ENCODE measurements at places on chromosomes 6 and 20. TPM values are rescaled to one million over a fixed set of nuclear protein-coding genes. Genes with fewer than 3 reads are reported as not detected.
A peak's percentile ranks its signal among the peaks of the same experiment; 100 is the strongest.

DNA sequence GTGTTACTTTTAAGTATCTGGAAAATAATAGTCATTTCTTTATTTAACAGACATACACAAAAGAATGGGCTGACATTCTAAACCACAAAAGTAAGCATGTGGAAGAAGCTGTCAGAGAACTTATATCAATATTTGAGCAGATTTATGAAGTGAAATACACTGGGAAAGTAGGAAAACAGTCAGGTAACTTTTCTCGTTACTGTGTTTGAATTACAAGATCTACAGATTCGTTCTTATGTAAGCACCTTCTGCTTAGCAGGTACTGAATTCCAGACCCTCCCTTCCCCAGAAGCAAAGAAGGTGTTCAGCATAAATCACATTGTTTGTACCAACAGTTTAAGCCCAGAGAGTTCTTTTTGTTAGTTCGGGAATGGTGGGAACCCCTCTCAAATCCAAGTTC is 88.0 kb downstream of the DNAH8 start:
- DNase-seq: no peak

DNA sequence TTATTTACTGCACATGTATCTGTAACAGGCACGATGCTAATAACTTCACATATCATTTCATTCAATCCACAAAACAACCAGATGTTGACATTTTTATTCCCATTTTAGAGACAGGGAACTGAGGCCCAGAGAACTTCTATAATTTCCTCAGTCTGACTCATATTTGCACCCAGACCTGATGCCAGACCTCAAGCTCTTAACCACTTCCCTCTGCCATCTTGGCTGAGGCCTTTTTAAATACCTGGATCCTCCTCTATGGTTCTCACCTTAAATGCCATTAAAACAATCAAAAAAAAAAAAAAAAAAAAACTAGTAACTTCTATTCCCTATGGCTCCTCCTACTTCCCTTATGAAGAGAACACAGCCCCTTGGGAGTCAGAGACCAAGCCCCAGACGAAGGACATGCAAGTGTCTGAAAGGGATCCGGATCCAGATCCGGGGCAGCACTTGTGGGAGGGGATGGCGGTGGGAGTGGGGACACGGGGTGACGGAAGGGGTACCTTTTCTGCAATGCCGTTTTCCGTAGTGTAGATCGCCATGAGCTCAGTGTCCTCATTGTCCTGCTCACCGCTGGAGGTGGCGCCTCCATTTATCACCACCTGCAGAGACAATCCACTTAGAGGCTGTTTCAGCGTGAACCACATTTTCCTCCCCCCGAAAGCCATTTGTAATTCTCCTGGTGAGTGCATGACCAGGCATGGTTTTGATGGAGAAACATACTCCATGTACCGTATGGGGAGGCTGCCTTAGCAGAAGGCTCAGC is 88.7 kb downstream of the SLC23A2 start:
- DNase-seq: no peak

DNA sequence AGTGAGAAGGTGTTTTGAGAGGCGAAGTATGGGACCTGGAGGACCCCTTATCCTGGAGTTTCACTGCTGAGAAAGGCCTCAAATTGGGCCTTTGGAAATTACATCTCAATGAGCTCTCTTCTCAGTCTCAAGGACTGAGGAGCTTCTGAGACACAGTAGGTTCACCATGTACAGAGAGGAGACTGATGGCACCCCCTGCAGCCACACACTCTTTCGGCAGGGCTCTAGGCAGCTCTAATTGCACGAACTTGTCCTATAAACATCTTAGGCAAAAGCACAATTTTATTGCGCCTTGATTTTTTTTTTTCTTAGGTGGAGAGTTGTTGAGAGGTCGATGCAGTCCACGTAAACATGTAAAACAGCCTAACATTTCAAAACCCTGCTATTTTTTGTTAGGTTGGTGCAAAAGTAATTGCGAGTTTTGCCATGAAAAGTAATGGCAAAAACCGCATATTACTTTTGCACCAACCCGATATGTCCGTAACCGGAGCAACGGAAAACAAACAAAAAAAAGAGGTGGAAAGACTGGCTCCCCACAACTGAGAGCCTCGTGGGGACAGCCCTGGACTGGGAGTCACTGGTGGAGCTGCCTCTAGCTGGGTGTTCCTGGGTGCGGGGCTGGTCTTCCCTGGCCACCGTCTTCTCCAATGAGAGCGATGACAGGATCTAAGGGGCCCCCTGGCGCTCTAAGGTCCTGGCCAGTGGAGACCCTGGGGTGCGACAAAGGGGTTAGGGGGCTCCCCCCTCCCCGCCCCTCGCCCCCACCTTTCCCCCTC is 84.0 kb upstream of the EYA2 start:
- DNase-seq: no peak

DNA sequence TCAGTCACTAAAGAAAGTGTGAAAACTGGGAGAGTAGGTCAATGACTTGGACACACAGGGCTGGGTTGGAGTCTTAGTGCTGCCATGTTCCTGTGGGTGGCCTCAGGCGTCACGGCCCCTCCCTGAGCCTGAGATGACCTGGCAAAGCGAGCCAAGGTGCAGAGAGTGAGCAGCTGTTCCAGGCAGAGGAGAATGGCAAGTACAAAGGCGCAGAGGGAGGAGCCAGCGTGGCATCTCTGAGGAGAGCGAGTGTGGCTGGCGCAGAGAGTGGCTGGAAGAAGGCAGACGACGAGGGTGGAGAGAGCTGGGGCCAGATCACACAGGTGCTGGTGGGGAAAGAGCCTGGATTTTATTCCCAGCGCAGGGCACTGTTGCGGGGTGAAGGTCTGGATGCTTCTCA is 20.6 kb upstream of the CHMP4B start:
- no peak for DNase-seq

DNA sequence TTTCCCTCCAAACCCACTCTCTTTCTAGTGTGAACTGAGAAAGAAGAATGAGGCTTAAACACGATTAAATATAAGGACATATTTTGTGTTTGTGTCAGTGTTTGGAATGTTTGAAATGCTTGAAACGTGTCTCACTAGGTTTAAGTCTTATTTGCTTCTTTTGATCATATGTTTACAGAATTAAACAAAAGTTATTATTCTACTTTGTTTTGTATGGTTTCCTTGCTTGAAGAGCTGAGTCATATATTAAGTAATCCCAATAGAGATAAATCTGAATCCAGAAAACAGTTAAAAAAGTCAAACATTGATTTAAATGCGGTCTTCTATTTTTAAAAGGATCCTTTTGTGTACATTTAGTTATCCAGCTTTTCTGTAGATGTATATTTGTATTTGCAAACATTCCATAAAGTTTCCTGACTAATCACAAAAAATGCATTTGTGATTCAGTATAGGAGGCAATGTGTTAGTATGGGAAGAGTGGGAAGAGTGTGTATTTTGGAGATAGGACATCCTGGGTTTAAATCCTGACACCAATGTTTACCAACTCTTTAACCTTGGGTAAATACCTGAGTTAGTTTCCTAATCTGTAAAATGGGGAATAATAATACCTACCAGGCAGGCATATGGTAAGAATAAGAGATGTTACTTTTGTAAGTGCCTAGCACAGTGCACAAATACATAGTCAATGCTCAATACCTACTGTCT is 72.9 kb downstream of the TSBP1 start:
- no peak for DNase-seq

GRCh38 chr6:91538622-91539021 is 951.8 kb upstream of the MAP3K7 start:
- DNase-seq: no peak

DNA sequence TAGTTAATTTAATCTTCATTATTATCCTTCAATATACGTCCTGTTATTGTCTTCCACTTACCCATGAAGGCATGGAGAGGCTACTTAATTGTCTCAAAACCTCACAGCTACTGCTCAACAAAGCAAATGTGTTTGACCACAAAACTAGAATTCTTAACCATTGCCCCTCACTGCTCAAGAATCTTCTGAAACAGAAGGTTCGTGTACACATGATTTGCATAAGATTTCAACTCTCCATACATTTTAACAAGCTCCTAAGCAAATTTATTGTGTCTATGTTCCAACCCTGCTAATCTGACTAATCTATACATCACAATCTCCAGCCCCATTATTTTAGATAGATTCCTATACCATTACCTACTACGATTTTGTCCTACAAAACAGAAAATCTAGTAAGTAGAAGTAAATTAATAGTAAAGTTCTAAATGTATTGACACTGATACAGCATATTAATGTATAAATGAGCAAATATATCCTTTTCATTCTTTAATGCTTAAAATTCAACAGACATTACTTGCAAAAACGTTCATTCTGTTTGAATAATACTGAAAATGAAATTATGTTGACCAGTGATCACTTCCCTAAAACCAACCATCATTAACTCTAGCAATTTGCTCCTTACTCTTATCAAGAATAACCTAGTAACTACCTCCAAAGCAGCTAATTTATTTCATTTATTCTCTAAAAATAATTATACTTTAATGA is 89.7 kb upstream of the RNF217 start:
- no peak for DNase-seq

GRCh38 chr6:47737406-47737805 is 39.0 kb downstream of the ADGRF4 start:
- no peak for DNase-seq

DNA sequence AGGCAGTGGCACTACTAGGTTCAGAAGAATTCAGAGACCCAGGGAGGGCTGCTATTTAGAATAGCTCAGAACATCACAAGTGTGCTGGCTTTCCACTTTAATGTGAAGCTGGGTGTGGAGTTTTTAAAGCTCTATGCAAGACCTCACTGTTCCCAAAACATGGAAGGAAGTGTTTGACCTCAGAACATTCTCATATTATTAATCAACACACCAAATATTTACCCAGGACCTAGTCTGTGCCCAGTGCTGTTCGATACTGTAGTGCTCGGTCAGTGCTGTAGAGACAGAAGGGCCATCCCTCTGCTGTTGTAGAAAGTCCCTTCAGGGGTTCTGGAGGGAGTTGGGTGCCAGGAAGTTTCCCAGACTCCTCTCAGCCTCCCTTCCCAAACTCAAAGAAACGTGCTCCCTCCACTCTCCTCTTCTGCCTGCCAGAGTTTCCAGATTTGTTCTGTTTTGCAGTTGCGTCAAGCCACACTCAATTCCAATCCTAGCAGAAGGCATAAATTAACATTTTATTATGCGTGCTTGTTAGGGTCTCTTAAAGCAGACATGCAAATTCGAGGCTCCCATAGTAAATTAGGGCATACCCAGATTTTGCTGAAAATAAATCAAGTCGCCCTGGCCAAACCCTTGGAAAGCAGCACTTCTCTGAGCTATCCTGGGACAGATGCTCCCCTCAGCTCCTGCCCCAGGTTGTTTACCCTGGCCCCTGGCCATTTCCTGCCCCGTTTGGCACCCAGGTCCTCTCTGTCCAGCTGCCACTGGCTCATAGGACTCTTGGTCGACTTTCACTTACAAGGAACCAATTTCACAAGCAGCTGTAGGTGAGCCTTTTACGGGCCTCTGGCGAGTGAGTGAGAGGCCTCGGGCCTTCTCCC is 248.6 kb downstream of the HIVEP2 start:
- DNase-seq: no peak

- DNase-seq: peak; percentile 33
These were observed 100.3 kb downstream of the TMEM242 start for GRCh38 chr6:157223021-157223430.

The HLA-DRB1 gene
- 32.4 TPM for total RNA-seq

DNA sequence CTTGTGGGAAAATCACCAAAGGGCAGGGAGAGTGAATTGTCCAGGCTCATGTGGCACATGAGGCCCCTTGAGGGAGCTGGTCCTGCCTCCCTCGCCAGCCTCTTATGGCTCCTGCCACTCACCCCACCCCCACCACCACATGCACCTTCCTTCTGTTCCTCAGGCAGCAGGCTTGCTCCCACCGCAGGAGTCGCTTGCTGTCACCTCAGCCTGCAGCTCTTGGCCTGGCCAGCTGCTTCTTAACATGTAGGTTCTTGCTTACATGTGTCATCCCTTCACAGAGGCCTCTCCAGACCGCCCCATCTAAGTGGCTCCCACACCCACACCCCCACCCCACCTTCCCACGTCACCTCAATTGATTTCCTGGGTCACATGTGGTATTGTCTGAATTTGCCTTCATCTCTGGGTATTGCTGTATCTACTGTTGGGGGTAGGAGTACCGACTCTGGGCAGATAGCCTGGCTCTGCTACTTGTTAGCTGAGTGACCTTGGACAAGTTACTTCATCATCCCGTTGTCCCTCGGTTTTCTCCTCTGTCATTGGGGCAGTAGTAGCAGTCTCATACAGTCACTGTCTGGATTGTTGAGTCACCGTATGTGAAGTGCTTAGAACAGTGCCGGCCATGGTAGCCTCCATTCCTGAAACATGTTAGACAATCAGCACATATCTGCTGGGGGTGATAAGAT is 41.7 kb downstream of the SLC9A8 start:
- no peak for DNase-seq

- DNase-seq: no peak
These were observed 60.1 kb downstream of the RPP40 start for GRCh38 chr6:4943716-4944115.

DNA sequence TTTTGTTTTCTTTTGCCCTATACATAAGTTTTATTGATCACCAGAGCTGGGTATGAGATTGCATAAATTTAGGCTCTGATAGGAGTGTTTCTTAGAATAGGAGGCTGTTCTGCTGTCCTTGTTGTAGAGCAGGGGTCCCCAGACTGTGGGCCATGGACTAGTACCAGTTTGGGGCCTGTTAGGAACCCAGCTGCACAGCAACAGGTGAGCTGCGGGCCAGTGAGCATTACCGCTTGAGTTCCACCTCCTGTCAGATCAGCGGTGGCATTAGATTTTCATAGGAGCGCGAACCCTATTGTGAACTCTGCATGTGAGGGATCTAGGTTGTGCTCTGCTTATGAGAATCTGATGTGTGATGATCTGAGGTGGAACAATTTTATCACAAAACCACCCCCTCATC is 26.2 kb downstream of the PHF3 start:
- DNase-seq: no peak

The PGC gene
- not detected for total RNA-seq

GRCh38 chr20:53723621-53724020 is 130.0 kb upstream of the ZNF217 start:
- no peak for DNase-seq

GRCh38 chr6:684831-685636 is 7.9 kb downstream of the EXOC2 start:
- DNase-seq: no peak

DNA sequence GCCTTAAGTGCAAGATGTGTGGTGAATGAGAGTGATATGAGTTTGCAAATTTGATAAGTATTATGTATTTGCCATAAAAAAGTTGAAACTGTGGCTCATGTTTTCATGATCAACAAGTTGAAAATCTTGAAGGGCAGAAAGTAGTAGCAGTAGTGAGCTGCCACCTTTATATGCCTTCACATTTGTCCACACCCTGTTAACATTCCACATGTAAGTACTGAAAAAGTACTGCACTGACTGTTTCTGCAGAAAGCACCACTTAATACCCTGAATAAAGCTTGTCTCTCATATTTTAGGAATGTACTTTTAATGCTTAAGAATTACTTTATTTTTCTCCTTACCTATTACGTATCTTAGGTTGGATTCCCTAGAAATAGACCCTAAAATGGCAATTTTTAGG is 45.9 kb downstream of the FLRT3 start:
- DNase-seq: no peak

GRCh38 chr20:33803921-33804337 is 7.2 kb upstream of the CHMP4B start:
- DNase-seq: no peak

- no peak for DNase-seq
These were observed 20.7 kb downstream of the CRYBG1 start for GRCh38 chr6:106381223-106381622.

Measured in Right ventricle myocardium inferior (tissue), 1 donor.